ENCODE measurements at places on chromosomes 4 and X. TPM values are rescaled to one million over a fixed set of nuclear protein-coding genes. Genes with fewer than 3 reads are reported as not detected.

GRCh38 chr4:53592686-53593501 lies 1.6 kb upstream of the LNX1 start:
- H3K27me3 ChIP-seq, result no peaks in the 10 kb centered on the region
- H3K27ac ChIP-seq, result peak overlapping the region; percentile 50
- no peaks in the 10 kb centered on the region for H3K36me3 ChIP-seq

DNA sequence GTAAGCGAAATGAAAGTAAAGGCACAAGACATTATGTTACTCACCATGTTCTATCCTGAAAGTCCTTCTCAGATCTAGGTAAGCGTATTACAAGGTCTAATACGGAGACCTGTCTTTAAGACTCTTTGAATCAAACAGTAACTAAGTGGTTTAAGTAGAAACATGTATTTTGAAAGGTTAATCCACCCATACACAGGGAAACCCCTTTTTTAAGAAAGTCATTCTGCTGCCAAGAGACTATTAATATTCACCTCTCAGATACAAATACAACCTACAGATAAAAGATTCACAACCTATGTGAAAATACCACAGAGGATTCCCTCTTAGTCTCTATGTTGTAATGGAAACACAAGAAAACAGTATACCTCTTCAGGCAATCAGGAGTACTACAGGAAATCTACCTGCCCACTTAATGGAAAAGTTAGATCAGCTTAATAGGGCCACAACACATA lies 63.2 kb upstream of the TNIP3 start:
- H3K27ac ChIP-seq, result no peak overlapping the region
- no peak for DNase-seq
- H3K27me3 ChIP-seq, result no peaks in the 10 kb centered on the region
- no peak overlapping the region for H3K4me3 ChIP-seq
- H3K4me1 ChIP-seq, result no peaks in the 10 kb centered on the region

- no peak for DNase-seq
- H3K4me1 ChIP-seq, result no peaks in the 10 kb centered on the region
Measured at GRCh38 chr4:70958681-70959080, 34.8 kb upstream of the DCK start.

GRCh38 chrX:48474127-48474526 lies 1.9 kb upstream of the FTSJ1 start:
- H3K27ac ChIP-seq, result no peak overlapping the region
- no peak overlapping the region for H3K4me3 ChIP-seq
- peaks cover 5% of the 10 kb centered on the region for H3K4me1 ChIP-seq
- peaks cover 9% of the 10 kb centered on the region for H3K27me3 ChIP-seq

DNA sequence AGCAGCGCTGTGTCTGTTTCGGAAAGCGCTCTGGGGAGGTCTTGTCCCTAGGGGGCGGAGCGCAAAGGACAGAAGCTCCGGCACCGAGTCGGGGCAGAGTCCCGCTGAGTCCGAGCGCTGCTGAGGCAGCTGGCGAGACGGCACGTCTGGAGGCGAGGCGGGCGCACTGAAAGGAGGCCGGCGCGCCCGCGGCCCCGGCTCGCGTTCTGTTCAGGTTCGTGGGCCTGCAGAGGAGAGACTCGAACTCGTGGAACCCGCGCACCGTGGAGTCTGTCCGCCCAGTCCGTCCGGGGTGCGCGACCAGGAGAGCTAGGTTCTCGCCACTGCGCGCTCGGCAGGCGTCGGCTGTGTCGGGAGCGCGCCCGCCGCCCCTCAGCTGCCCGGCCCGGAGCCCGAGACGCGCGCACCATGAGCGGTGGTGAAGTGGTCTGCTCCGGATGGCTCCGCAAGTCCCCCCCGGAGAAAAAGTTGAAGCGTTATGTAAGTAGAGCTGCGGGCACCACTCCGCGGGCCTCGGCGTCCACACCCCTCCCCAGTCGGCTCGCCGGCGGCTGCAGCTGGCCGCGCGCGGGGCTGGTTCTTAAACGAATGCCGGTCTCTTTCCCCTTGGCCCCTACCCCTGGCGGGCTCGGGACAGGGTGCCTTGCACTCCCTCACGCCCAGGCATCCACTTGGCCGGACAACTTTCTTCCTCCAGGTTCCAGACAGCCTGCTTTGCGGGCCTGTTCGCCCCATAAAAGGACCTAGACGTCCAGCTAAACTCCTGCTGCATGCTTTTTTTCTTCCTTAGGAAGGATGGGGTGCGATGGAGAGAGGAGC lies at the start of gene GAB1:
Gene GAB1 (plus strand): TSS at position 96 of the 819 bp plus-strand sequence. CDS start 313 bp downstream, at position 409.
- H3K27ac ChIP-seq, result peak within 1 kb of the TSS; percentile 99
- peak within 1 kb of the TSS; percentile 96 for H3K4me3 ChIP-seq
- H3K36me3 ChIP-seq, result no peaks in the 10 kb centered on the region
- H3K27me3 ChIP-seq, result no peaks in the 10 kb centered on the region

DNA sequence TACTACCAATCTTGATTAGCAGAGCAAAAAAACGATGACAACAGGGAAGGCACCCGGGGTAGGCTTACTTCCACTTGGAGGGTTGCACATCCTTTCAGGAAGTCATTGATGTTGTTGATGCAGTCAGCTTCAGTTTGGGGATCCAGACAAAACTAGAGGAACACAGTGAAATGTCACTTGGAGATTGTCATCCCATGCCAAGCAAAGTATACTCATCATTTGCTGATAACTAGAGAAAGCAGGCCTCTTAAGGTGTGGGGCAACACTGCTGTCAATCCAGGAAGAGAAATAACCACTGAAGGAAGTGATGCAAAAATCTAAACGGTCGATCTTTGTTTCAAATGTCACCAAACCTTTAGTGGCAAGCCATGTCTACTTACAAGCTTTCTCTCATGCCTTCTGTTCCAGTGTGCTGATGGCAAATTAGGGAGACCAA lies 1.4 kb downstream of the ARHGEF6 start:
- H3K4me3 ChIP-seq, result peak overlapping the region; percentile 34
- peak overlapping the region; percentile 70 for H3K27ac ChIP-seq
- no peaks in the 10 kb centered on the region for H3K27me3 ChIP-seq
- DNase-seq, result peak; percentile 18
- H3K36me3 ChIP-seq, result no peaks in the 10 kb centered on the region
- peaks cover 3% of the 10 kb centered on the region for H3K4me1 ChIP-seq

DNA sequence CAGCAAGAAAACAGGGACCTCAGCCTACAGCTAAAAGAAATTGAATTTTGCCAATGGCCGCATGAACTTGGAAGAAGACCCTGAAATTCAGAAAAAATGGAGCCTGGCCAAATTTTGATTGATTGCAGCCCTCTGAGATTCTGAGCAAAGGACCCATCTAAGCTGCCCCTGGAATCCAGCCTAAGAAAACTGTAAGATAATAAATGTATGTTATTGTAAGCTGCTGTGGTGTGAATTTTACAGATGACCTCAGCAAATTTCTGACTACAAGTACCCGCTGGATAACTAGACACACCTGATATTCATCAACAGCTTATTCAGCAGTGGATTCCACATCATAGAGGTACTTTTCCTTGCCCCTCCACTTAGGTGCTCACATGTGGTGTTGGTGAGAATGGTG lies 119.5 kb upstream of the EPHA5 start:
- no peaks in the 10 kb centered on the region for H3K4me1 ChIP-seq
- H3K36me3 ChIP-seq, result no peaks in the 10 kb centered on the region
- no peak overlapping the region for H3K4me3 ChIP-seq

DNA sequence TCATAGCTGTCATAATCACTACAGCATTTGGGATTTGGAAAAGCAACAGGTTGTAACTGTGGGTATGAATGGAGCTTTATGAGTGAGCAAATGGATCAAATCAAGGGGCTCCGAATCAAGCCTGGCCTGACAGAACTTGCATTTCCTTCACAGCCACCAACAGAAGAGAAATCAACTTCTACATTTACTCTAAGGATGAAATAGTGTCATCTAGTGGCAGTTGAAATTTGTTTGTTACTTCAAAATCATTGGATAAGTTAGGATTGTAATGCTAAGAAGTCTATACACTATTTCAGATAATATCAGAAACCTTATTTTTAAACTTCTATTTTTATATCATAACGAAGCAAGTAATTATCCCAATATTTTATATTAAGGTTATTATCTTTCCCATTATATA lies 10.7 kb upstream of the WDR17 start:
- no peak overlapping the region for H3K4me3 ChIP-seq
- no peaks in the 10 kb centered on the region for H3K27me3 ChIP-seq
- no peak overlapping the region for H3K27ac ChIP-seq
- H3K36me3 ChIP-seq, result no peaks in the 10 kb centered on the region
- DNase-seq, result peak; percentile 18
- H3K4me1 ChIP-seq, result no peaks in the 10 kb centered on the region

DNA sequence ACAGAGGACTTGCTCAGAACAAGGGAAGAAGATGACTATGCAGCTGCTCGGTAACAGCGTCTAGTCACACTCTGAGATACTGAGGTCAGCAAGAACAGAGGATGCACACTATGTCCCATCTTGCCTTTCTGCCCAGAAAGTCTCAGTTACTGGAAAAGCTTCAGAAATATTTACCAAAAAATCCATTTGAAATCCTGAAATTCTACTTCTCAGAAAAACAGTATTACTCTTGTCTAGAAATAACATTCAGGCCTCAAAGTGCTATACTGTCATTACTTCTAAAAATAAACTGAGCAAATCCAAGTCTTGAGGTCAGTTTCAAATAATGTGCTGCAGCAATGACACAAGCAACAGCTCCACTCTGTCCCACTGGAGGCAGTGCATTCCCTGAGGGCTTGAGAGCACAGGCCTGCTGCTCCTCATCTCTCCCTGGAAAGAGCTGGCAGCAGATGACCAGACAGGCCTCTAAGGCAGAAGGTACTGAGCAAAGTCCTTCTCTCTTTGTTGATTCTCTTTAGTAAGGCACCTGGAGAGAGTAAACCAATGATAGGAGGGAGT lies 76.9 kb downstream of the CAMK2D start:
- peak overlapping the region; percentile 82 for H3K27ac ChIP-seq
- H3K4me1 ChIP-seq, result peaks cover 4% of the 10 kb centered on the region
- H3K27me3 ChIP-seq, result no peaks in the 10 kb centered on the region
- H3K36me3 ChIP-seq, result no peaks in the 10 kb centered on the region

GRCh38 chr4:144399927-144400326 lies 246.0 kb upstream of the HHIP start:
- no peak for DNase-seq
- no peaks in the 10 kb centered on the region for H3K36me3 ChIP-seq
- no peaks in the 10 kb centered on the region for H3K27me3 ChIP-seq

- no peaks in the 10 kb centered on the region for H3K36me3 ChIP-seq
- DNase-seq, result no peak
- H3K4me3 ChIP-seq, result no peak overlapping the region
- H3K27ac ChIP-seq, result no peak overlapping the region
- no peaks in the 10 kb centered on the region for H3K4me1 ChIP-seq
Measured at GRCh38 chr4:176971576-176972115, 178.9 kb upstream of the VEGFC start.

DNA sequence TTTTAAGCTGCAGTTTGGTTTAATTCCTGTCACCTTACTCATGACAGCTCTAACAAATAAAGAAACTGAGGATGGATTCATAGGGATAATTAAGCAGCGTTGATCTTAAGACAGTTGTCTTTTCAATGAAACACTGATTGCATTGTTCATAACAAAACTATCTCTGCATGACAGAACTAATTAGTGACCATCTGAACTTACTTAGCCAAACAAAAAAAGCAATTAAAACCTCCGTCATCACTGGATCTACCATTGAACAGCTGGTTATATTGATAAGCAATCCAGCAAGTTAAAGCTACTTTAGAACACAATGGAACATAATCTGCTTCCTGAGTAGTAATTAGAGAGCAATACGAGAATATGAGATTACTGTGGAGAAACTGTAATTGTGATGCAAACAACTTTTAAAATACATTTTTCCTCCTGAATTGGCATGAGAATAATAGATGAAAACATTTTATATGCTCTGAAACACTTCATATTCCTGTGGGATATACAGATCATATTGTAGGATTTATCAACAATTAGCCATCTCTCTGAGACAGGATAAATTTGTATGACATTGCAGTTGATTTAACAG lies 2576.8 kb downstream of the PCDH7 start:
- H3K36me3 ChIP-seq, result no peaks in the 10 kb centered on the region
- no peaks in the 10 kb centered on the region for H3K4me1 ChIP-seq
- no peaks in the 10 kb centered on the region for H3K27me3 ChIP-seq
- DNase-seq, result no peak

DNA sequence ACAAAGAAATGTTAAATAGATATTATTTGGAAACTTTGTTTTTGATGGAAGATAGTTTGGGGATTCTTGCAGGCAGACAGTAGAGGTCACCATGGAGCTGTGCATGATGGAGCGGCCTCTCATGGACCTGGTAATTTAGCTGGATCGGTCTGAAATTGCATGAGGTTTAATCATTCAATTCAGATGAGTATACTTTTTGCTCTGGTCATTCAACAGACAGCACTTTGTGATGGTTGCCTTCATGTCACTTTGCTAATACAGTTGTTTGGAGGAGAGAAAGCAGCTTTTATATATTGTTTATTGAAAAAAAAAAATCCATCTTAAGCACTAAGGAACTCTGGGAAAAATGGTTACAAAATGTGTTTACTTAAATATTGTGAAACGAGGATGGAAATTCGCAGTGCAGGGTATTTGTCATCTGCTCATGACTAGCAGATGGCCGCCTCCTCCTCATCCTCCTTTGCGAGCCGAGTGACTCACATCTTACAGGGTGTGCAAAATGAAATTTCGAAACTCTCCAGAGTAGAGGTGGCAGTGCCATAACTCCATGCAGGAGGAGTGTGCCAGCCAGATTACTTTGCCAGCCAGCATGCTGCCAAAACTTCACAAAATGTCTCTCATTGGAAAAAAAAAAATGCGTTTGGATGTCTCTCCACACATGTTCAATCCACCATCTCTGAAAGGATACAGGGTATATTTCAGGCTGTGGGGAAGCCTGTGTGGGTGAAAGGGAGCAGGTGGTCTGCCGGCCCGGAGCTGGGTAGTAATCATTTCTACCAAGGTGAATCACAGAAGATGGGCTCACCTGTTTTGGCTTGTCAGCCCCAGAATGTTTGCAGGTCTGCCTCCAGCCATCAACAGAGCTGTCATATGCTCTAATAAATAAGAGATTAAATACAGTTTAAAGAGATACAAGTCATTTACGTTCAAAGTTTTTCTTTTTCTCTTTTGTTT lies 314.9 kb upstream of the DIPK2B start:
- H3K4me3 ChIP-seq, result no peak overlapping the region
- no peak overlapping the region for H3K27ac ChIP-seq
- H3K36me3 ChIP-seq, result no peaks in the 10 kb centered on the region

Gene CORIN
- total RNA-seq, result 1.0 TPM

Gene SPANXA1
- total RNA-seq, result not detected

Gene CSAG3
- total RNA-seq, result not detected

Gene ASMT
- 0.13 TPM for total RNA-seq
